ENCODE measurements at places on chromosomes 12 and 14.

DNA sequence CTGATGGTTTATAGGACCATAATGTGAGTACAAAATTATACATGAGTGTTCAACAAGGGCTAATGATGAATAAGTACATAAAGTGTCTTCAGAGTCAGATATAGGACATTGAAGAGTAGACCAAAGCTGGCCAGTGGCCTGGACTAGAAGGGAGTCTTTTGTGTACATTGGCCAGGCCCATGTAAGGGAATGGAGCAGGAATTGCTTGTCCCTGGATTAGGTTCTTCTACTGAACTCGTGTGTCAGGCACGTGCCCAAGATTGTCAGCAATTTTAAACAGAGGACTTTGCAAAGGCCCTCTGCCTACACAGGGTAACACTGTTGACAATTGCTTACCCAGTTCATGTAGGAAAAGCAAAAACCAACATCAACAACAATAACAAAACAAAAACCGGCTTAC is 196.0 kb upstream of the SEL1L start:
- no peak for DNase-seq

GRCh38 chr12:77610446-77610845 is 220.2 kb upstream of the NAV3 start:
- no peak for DNase-seq

DNA sequence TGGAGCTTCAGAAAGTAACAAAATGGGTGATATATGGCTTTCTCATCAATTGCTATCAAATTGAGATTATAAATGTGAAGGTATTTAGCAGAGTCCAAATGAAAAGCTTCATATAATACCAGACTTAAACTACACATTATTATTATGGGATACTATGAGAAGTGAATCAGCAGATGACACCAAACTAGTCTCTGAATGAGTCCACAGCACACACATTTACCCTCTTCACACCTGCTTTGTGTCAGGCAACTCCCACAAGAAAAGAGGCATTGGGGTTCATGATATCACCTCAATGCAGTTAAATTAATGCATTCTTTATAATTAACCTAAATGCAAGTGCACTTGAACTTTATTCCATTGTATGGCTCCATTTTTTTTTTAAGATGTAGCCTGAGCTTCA is 330.5 kb downstream of the BCL11B start:
- no peak for DNase-seq

DNA sequence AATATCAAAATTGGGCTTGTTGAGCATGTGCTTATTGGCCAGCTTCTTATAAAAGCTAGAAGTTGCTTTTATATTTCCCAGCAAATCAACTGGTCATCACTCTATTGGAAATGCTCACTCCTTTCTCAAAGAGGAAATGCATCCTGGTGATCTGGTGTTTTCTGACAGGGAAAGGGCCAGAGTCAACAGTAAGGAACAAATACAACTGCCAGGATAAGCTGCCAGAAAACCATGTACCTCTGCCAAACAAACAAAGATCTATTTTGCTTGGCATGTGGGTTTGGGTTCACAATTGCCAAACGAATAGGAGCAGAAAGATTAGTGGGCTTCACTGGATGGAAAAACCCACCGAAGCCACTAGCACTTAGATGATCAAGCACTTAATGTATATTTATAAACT is 126.9 kb upstream of the PDZRN4 start:
- DNase-seq, result no peak

DNA sequence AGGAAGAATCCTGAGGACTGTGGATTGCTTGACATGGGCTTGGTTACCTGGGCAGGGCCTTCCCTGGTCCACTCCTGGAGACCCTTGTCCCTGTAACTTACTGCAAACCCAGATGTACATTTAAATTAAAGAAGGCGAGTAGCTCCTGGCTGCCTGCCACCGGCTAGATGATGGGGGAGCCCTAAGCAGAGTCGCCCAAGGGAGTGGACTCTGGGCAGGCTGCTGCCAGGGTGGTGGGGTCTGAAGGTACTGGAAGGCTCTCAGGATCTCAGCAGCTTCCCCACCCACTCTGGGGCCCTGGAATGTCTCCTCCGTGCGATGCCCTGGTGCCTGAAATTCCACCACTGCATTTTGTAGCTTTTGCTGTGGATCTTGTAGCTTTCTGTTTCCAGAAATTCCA is 74.7 kb downstream of the FBXL14 start:
- DNase-seq, result no peak

Data from stimulated activated CD8-positive, alpha-beta memory T cell treated with anti-CD3 and anti-CD28 coated beads, Interleukin-2, amount 100 ng/mL, for 1 hour (primary cell).